ENCODE measurements at places on chromosomes 4 and X.
A peak's percentile ranks its signal among the peaks of the same experiment; 100 is the strongest.

- DNase-seq, result no peak
These were observed 76.4 kb downstream of the MAGED4 start for GRCh38 chrX:52261125-52261462.

- no peak for DNase-seq
These were observed 564.2 kb upstream of the PITX2 start for GRCh38 chr4:111187108-111187507.

DNA sequence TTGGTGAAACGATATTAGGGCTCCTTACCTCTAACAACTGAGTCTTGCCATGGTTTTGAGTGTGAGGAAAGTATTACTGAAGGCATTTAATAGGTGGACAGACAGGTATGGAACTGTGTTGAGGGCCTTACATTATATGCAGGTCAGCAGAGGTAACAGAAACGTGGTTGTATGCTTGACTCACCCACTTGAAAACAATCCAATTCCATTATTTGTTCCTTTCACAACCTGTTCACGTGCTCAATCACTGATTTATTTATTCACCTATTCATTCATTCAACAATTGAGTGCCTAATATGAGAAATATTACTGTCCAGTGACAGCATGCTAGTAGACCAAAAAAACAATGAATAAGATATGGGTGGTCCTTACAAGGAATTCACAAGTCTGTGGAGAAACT is 33.3 kb upstream of the PPARGC1A start:
- no peak for DNase-seq

- DNase-seq, result no peak
These were observed 9.2 kb downstream of the RRH start for GRCh38 chr4:109836985-109837384.

DNA sequence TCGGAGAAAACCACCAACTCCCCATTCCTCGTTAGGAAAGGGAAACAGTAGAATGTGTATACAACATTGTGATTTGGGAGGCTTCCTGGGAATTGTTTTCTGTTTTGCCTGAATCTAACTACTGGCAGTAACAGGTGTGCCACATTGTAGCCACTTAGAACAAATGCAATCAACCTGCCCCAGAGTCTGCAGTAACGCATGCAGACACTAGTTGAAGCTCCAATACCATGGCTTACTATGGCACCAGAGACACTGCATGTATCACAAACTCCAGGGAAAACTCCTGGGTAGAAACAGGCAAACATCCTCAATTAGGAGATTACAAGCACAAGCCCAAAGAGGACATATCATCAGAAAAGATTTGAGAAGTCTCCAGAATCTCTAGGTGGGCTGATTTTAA is 154.2 kb upstream of the NEIL3 start:
- no peak for DNase-seq

DNA sequence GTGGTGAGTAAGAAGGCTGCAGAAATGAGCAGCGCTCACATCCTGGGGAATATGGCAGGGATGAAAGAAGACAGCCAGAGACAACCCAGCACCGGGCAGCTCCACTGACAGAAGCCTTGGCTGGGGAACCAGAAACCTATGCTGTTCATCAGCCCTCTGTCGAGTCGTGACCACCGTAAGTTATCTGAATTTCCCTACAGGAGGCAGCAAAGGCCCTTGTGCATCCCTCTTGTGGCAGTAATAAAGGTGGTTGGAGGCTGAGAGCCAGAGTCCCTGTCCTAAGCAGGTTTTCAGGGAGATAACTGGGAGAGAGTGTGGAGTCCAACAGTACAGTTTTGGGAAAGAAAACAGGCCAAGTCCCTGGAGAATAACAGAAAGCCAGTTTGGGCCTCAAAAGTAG is 194.0 kb upstream of the BOD1L1 start:
- DNase-seq, result no peak

- DNase-seq, result no peak
These were observed 1.7 kb downstream of the SLC25A4 start for GRCh38 chr4:185144601-185145240.

DNA sequence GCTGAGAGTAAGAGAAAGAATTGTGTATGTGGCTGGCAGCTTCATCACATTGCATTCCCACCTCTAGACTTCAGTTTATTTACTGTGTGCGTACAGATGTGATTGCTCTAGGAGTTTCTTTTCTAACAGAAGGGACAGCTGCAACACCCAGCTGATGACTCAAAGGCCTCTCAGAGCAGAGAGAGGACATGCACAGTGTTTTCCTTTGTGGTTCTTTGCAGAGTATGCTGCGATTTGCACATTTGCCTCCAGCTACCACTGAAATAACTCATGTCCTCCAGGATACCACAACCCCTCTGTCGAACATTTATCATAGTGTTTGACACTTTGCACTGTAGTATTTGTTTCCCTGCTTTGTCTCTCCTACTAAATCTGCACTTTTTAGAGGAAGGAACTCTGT is 294.1 kb downstream of the STIM2 start:
- no peak for DNase-seq

GRCh38 chr4:5635826-5636195 is 72.5 kb downstream of the EVC2 start:
- DNase-seq, result no peak

DNA sequence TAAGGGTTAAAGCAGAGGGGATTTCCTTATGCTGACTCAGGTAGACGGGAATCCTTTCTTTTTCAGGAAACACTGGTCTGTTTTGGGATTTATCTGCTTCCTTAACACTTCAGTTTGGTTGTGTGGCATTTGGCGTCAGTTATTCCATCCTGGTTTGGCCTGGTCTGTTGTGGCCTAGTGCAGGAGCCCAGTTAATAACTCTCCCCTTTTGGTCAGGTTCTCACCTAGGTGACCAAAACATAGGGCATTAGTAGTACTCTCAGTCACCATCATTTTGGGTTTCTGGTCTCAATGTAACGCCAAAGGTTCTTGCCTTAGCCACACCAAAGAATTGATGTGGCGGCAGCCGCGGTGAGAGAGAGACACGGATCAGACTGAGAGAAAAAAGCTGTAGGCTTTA is 39.7 kb upstream of the IL9R start:
- no peak for DNase-seq

- DNase-seq, result no peak
These were observed 529 bp upstream of the UBA6 start for GRCh38 chr4:67701517-67701850.

- no peak for DNase-seq
These were observed 10.0 kb upstream of the SPP1 start for GRCh38 chr4:87965501-87965975.

GRCh38 chr4:73539386-73539785 is 57.8 kb downstream of the AFM start:
- DNase-seq, result no peak

- DNase-seq, result no peak
These were observed 147.8 kb upstream of the PSAPL1 start for GRCh38 chr4:7582313-7583097.

DNA sequence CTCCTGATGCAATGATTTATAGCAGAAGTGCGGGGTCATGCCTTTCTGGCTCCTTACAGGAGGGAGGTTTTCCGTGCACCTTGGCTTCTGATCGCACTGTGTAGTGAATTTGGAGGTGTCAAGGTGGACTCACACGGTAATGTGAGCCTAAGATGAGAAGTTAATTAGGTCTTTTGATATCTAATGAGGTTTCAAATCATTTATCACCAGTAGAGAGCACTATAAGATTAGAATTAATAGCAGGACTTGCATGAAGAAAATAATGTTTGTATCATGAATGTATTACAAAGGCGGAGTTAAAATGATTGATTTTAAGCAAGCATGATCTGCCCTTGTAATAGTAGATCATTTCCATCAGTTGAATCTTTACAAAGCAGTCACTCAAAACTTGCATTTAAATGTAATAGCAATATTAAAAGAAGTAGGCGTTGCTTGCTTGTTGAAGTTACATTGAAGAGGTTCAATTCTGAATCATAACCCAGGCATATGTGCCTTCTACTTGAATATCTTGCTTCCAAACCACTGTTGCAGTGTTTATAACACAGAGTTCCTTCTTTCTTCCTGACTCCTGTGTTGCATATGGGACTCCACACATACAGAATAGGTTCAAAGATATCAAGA is 152.1 kb downstream of the FMR1NB start:
- DNase-seq, result no peak

DNA sequence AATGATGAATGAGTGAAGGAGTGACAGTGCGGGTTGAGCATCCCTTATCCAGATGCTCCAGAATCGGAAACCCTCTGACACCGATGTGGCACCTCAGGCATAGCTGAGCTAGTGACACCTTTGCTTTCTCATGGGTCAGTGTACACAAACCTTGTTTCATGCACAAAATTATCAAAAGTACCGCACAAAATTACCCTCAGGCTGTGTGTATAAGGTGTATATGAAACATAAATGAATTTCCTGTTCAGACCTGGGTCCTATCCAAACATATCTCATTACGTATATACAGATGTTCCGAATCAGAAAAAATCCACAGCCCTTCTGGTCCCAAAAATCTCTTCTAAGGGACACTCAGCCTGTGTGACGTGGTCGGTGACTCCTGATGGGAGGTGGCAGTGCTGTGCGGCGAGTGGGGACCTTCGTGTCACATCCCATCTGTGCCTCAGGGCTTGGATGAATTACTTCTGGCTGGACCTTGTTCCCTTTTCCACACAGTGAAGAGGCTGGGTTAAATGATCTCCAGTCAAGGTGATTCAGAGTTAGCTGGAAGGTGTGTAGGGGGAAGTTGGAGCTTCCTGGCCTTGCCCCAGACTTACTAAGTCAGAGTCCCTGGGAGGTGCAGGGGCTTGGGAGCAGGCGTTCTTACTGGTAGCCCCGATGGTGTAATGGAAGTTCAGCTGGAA is 18.8 kb downstream of the RGS12 start:
- DNase-seq, result no peak

GRCh38 chr4:122012735-122013134 is 60.9 kb upstream of the TRPC3 start:
- DNase-seq, result no peak

- DNase-seq, result no peak
These were observed 133.0 kb downstream of the KLHL8 start for GRCh38 chr4:87087420-87087819.

DNA sequence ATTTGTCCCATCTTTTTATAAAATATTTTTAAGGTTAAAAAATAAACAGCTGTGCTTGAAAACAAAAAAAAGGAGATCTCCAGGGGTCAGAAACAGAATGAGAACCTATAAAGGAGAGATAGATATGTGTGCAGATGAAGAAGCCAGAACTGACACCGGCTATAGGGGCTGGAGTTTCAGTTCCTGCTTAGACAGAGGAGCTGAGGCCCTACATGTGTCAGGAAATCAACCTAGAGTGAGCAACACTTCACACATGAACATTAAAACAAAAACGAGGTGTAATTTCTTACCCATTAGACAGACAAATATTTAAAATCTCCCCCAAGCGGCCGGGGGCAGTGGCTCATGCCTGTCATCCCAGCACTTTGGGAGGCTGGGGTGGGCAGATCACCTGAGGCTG is 17.8 kb upstream of the HUWE1 start:
- no peak for DNase-seq

GRCh38 chr4:37469286-37469685 is 216.9 kb downstream of the RELL1 start:
- DNase-seq, result no peak

GRCh38 chr4:64876021-64876420 is 466.8 kb upstream of the TECRL start:
- no peak for DNase-seq

- no peak for DNase-seq
These were observed 325.0 kb downstream of the RAB28 start for GRCh38 chr4:13159041-13159620.

GRCh38 chrX:120536061-120536460 is 24.7 kb downstream of the CUL4B start:
- no peak for DNase-seq

DNA sequence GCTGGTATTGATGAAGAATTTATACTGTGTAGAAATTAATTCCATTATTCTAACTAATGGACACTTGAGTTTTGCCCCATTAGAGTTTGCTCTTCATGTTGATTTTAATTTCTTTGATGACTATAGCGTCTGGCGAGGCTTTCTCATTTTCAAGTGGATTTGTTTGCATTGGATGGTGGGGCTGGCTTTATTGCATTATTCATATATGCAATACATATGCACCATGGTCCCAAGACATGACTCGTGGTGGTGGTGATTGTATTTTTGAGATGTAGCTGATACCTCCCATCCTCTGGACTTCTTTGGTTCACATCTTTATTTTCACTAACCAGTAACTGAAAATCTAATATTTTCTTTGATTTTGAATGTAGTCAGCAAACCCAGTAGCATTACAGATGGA is 39.8 kb downstream of the PTTG2 start:
- no peak for DNase-seq

DNA sequence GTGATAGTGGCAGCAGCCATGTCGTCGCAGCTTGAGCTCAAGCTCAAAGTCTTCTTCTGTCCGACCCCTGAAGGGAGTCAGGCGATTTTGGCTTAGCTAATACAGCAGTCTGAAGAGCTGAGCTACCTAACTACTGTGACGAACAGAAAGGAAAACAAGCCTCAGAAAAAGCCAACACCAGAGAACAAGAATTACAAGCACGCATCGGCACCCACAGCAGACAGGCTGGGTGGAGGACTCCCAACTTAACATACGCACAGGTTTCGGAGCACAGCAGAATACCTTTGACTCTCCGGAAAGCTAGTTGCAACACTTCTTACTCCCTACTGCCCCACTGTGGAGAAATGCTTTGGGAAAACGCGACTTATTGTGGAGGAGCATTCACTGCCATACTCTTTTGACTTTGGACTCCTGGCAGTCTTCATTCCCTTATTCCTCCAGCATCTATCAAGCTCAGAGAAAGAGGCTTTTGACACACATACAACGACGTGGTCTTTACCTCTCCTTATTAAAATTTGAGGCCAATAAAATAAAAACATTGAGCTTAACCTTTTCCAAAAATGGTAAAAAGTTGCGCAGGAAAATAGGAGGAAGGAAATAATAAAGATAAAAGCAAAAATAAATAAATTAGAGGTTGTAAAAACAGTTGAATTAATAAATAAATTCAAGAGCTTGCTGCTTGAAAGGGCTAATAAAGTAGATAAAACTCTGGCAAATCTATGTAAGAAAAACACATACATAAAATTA is 41.3 kb upstream of the GPC3 start:
- peak; percentile 31 for DNase-seq

- no peak for DNase-seq
These were observed 150.4 kb downstream of the EMCN start for GRCh38 chr4:100367451-100367850.

DNA sequence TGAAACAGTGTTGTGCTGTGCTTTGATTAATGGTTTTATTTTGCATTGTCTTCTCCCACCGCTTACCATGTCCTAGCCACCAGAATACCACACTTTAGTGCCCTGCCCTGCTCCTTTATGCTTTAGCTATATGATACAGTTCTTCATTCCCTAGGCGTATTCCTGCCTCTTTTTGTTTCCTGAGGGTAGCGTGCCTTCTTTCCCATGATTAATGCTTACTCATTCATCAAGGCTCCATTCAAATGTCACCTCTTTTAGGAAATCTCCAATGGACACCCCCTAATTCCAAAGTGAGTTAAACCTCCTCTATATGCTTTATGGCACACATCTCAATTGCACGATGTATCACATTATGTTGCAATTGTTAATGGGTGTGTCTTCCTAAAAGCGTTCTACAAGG is 46.3 kb downstream of the SPANXD start:
- no peak for DNase-seq

DNA sequence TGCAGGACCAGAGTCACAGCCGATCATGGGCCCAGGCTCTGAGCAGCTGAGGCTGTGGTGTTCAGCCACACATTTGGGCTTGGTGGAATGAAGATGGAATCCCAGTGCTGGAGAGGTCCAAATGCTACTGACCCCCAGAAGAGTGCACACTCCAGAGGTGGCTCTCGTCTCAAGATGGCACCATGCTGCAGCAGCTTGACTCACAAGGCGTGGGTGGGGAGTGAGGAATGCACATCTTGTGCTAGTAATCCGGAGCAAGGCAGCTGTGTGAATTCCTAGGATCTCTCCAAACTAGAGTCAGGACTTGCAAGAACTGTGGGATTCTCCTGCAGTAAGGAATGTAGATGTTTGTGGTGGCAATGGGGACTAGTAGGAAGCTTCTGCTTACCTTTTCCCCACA is 28.7 kb downstream of the RAB28 start:
- no peak for DNase-seq

Data from glutamatergic neuron (in vitro differentiated cells).